ENCODE measurements at places on chromosomes 6 and 20.

DNA sequence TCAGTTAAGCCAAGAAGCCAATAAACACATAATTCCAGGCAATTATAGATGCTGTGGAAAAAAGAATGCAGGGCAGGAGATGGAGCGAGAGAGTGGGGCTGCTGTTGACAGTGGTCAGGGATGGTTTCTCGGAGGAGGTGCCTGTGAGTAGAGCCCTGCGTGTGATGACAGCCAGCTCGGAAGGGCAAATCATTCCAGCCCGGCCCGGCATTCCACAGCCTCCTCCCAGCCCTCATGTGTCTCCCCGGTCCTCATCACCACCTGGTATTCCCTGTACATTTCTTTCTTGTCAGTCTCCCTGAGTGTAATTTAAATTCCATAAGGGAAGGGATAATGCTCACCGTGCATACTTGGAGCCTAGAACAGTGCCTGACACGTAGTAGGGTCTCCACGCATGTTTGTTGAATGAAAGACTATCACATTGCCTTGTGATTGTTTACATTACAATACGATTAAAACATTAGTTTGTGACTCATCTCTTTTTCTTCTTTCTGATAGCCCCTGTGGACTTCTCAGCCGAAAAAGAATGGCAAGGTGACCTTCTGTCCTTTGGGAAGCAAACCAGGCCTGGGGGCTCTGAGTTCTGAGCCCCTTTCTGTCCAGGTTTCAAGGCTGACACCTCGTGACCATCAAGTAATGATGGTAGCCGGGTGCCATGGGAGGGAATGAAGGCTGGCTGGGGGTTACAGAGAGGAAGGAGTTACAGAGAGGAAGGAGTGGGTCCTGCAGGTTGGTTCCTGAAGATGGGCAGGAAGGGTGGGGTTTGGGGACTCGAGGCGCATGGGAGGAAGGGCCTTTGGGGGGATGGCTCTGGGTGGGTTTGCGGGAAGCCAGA is 379.5 kb upstream of the SULF2 start:
- no peak for DNase-seq

GRCh38 chr20:45346851-45347250 is 1.4 kb downstream of the SDC4 start:
- DNase-seq: peak; percentile 53

DNA sequence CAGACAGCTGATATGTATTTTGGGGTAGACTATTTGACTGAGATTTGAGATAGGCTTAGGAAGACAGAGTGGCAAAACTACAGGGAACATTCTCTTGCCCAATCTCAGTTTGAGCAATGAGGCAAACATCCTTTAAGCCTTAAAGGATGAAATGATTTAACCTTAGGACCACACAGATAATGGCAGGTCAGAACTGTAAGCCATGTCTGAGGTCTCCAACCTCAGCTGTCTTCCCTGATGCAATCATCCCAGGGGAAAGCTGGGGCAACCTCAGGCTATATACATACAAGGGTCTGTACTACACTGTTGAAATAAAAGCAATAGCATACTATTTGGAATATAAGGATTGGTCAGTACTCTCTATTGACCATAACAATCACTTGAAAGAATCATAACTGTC is 83.8 kb upstream of the NUP153 start:
- DNase-seq: no peak

DNA sequence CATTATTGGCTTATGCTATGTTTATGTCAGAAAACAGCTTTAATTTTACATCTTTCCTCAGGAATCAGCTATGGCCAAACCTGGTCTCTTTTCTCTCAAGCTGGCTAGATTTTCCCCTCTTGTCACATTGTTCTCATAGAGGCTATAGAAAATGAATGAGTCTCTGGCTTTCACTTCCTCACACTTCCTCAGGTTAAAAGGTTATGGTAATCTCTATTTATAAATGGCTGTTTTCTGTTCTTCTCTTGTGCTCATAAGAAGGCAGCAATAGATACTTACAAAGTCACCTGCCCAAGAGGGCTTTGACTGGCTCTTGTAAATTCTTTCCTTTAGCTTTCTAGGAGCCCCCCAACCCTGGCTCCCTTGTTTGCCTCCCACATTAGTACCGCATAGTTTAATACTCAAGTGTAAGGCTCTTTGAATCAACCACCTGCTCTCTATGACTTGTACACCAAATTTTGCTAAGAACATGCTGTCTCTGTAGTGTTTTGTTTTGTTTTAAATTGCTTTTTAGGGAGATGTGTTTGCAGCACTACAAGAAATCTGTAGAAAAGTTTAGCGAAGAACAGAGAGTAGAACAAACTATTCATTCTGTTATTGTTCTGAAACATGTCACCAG is 897.4 kb upstream of the CITED2 start:
- DNase-seq: no peak

DNA sequence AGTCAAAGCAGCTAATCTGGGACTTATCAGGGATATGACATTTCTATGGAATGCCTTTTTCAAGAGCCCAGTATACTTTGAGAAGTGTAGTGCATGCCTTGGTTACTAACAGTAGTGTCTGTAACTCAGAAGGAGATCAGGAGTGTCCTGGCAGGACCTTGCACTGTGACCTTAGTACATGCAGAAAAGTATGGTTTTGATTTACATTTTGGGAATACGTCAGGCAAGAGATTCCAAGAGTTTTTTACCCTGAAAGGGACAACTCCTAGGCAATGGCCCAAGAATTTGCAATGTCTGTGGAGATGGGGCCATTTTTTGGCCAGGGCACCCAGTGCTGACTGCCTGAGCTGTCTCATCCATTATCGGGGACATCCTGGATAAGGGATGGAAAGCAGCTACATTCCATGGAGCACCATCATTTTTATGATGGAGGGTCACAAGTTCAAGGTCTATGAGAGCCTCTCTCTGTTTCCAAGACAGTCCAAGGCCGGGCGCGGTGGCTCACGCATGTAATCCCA is 80.2 kb downstream of the FAM50B start:
- no peak for DNase-seq

DNA sequence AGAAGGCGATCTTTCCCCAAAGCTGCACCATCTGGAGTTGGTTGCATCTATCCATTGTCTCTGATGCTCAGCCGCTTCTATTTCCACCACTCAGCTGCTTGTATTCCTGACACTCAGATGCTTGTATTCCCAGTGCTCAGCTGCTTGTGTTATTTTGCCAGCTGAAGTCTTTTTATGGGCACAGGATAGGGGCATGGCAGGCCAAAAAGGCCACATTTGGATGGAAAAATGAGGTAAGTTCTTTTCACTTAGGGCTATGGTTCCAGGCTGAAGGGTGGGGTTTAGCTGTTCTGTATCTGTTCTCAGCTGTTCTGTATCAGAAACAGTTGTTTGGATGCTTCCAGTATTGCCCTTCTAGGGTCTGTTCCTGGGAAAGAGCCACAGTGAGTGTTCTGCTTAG is 944.9 kb downstream of the QKI start:
- DNase-seq: no peak
